Left ventricle myocardium superior (tissue), 1 donor: ENCODE measurements at places on chromosomes 6 and 20. TPM values are rescaled to one million over a fixed set of nuclear protein-coding genes. Genes with fewer than 3 reads are reported as not detected.
A peak's percentile ranks its signal among the peaks of the same experiment; 100 is the strongest.

DNA sequence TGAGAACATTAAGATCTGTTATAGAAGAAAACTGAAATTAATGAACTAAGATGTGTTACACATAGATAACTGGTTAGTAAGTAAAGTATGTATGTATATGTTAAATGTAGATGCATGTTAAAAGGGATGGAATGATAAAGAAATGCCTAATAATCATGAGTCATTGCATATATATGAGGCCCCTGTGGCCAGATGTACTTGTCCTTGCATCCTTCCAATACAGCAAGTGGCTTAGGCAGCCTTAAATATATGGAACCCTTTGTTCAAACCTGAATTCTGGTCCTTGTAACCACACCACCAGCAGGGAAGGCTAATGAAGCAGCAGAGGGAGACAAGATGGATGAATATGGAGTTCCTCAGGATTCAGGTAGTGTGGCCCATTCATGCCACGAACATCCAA lies 9.8 kb upstream of the AKAP7 start:
- DNase-seq = no peak

The SPDEF gene
- total RNA-seq = not detected

The ADGB gene
- not detected for total RNA-seq

GRCh38 chr6:64732888-64733287 lies 974.1 kb downstream of the EYS start:
- DNase-seq = no peak

DNA sequence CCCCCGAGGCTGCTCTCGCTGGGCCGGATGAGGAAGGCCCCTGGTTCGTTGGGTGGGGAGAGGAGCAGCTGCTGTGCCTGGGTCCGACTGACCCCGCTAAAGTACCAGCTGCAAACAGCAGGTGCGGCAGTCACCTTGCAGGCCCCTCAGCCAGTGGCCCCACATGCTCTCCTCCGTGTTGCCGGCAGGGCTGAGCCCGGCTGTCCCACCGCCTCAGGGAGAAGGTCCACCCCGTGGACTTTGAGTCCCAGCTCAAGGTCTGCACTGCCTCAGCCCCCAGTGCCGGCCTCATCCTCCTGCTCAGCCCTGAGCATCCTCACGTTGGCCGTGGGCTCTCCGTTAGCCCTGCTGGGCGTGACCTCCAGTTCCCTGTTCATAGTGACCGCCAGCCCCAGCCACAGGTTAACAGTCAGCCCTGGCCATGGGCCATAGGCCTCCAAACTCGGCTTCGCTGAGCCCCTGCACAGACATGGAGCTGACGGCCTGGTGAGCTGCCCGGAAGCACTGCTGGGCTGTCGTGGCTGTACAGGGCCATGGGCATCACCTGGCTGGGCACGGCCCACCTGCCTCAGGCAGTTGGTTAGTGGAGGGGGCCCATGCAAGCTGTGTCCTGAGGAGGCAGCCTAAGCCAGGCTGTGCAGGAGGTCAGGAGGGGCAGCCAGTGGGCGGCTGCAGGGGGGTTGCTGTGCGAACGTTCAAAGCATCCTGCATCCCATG lies 3.1 kb downstream of the SRMS start:
- DNase-seq = no peak

The SLC35B2 gene
- total RNA-seq = 20.0 TPM

The PKHD1 gene
- not detected for total RNA-seq

GRCh38 chr6:121657972-121658371 lies 222.5 kb downstream of the GJA1 start:
- DNase-seq = no peak

DNA sequence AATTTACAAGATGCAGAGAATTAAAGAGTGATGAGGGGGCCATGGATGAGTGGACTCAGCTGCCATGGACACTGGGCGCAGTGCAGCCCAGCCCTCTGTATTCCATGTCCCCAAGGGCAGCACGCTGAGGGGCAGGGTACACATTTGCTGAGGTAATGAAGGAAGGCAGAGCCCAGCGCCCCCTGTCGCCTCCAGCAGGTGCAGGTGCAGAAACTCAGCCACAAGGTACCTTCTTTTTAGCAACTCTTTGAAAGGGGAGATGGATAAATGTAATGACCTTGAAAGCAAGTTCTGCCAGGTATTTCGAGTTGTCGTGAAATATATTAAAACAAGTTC lies 7.1 kb downstream of the CD93 start:
- no peak for DNase-seq

GRCh38 chr20:62795023-62795761 lies 1.1 kb upstream of the MRGBP start:
- peak; percentile 72 for DNase-seq

- no peak for DNase-seq
Observed at GRCh38 chr6:40398034-40398691, 189.0 kb downstream of the LRFN2 start.

The RING1 gene
- total RNA-seq = 30.1 TPM

GRCh38 chr20:25239387-25240370 lies 8.2 kb upstream of the PYGB start:
- no peak for DNase-seq

The RGS17 gene
- 0.05 TPM for total RNA-seq

- DNase-seq = no peak
Observed at GRCh38 chr6:23228439-23229024, 659.2 kb downstream of the HDGFL1 start.

DNA sequence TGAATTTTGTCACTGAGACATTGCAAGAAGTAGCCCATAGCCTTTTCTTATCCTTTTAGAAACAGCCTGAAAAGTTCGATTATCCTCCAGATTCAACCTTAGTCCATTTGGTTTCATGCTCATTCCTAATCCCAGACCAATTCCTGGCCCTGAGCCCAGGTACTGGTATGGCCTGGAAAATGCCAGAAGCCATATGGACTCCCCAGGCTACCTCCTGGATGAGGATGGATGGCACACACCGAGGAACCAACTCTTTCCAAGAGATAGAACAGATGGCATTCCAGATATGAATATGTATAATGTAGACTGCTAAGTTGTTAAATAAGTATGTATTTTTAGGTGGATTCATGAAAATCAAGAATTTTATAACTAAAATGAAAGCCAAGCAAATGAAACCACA lies 51.6 kb upstream of the SNAP25 start:
- DNase-seq = no peak

GRCh38 chr6:38350220-38350619 lies 289.5 kb downstream of the BTBD9 start:
- no peak for DNase-seq

The RSPO3 gene
- total RNA-seq = 0.57 TPM

GRCh38 chr20:34824452-34824805 lies 1.0 kb downstream of the NCOA6 start:
- DNase-seq = peak; percentile 54

The BNIP5 gene
- not detected for total RNA-seq

DNA sequence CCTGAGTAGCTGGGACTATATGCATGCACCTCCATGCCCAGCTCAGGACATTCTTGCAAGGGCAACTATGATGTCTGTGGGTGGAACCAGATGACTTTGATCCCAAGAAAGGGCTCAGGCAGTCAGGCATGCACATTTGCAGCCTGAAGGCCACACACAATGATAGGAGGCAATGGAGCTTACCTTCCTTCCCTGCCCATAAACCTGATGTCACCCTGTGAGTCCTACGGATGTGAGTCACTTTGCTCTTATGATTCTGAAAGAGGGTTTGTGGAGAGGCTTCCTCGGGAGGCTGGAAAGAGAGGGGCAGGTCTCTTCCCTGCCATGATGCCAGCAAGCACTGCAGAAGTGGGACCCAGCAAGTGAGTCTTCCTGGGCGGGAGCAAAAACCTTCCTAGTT lies 202.4 kb downstream of the LY86 start:
- DNase-seq = no peak

GRCh38 chr6:166726201-166726600 lies 99.2 kb upstream of the RPS6KA2 start:
- no peak for DNase-seq

GRCh38 chr6:144936764-144937163 lies 651.6 kb downstream of the UTRN start:
- no peak for DNase-seq

The MDFI gene
- 1.3 TPM for total RNA-seq

DNA sequence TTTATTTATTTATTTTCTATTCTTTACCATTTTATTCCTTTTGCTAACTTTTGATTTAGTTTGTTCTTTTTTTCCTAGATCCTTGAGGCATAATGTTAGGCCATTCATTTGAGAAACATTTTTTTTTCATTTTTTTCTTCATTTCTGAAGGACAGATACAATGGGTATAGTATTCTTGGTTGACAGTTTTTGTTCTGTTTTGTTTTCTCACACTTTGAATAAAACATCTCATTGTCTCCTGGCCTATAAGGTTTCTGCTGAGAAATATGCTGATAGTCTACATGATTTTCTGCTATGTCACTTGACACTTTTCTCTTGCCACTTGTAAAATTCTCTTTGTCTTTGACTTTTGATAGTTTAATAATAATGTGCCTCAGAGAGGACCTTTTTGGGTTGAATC lies 294.6 kb upstream of the EPHA7 start:
- DNase-seq = no peak

The TP53TG5 gene
- 2.1 TPM for total RNA-seq

DNA sequence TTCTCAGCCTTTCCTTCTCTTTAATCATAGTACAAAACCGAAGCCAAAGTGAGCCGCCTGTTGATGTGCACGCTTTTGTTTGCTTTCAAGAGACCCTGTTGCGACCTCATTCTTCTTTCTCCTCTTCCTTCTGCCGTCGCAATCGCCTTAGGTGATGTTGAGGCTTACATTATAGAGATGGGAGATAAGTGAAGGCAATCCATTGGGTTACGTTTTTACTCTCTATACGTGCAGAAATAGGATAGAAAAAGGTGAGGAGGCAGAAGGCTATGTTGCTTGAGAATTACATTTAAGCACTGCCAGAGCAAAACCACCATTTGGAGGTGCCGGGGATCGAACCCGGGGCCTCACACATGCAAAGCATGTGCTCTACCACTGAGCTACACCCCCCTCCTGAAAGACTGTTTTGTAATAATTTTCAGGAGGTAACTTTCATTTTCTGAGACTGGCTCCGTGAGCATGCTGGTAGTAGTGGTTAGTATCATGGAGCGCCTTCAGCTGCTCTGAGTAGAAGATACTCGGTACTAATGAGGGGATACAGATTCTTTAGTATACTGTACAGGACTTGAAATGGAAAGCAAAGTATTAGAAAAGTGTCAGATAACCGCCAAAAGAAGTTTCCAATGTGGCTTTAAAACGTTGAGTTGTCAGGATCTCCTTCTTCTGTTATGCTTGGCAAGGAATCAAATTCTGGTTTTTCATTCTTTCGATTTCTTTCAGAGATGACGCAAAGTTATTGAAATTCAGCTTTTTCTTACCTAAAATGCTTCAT lies 165.6 kb downstream of the TRIM27 start:
- DNase-seq = no peak

The SLC13A3 gene
- 0.12 TPM for total RNA-seq

The ZC2HC1B gene
- total RNA-seq = not detected

DNA sequence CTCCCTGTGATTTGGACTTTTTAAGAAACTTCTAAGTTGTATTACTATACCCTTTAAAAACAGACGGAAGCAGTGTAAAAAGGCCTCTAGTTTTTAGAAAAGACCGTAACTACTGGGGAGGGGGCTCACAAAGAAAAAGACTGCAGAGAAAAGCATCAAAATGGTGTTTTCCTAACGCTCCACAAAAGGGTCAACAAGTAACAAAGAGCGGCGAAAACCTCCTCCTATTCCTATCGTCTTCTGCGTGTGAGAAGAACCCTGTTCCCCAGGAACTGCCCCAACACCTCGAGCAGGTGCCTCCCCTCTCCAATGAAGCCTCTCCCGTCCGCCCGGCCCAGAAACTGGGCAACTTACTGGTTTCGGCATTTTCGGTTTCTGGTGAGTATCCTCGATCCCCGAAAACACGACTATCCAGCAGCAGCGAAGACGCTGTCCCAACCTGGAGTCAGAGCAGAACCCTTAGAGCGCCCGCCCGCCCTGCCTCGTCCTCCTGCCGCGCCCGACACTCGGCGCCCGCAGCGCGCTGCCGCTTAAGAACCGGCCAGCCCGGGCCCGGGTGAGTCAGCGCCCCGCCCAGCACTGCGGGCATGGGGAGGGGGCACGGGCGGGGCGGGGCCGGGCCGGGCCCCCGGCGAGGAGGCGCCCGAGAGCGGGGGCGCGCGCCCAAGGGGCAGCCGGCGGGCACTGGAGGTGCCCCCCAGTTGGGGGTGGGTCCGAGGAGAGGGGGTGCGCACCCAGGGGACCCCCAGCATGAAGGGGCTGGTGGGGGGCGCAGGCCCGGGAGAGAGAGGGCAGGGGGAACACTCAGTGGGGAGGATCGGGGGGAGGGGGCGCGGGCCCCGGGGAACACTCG lies 1.2 kb downstream of the EZR start:
- peak; percentile 91 for DNase-seq

DNA sequence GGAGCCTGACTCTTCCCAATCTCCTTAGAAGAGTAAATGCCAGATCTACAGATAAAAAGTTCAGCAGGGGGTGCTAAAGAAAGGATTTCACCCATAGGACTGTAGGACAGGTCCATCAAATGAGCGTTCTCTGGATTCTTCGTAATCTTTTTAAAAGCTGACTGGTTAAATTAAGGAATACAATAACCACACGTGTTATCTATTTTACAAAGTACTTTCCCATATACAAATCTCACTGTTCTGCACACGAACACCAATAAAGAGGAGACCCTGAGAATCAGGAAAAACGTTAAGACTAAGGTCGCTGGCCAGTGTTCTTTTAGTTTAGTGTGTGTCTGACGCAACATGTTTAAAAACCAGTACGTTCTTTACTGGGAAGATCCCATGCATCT lies 542 bp downstream of the TUBE1 start:
- no peak for DNase-seq

The ARFRP1 gene
- total RNA-seq = 46.5 TPM

GRCh38 chr6:113909224-113909856 lies 52.2 kb downstream of the MARCKS start:
- DNase-seq = no peak

The SLC17A3 gene
- not detected for total RNA-seq

GRCh38 chr6:137309078-137309762 lies 90.0 kb upstream of the IFNGR1 start:
- DNase-seq = peak; percentile 78

- no peak for DNase-seq
Observed at GRCh38 chr6:55069132-55069781, 105.1 kb upstream of the HCRTR2 start.
